ENCODE measurements at places on chromosomes 7 and 10. TPM values are rescaled to one million over a fixed set of nuclear protein-coding genes. Genes with fewer than 3 reads are reported as not detected.

DNA sequence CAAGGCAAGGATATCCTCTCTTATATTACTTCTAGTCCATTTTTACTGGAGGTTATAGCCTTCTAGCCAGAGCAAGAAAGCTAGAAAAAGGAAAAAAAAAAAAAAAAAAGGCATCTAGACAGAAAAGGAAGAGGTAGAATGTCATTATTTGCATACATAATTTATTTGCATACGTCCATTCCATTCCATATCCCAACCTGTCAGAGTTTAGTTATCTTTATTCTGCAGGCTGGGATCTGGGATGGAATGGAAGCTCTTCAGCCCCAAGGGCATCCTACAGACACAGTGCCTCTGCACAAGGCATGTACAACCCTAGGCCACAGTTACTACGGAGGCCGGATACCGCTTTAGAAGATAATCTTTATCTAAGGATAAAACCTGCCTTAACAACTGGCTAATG is 9.6 kb downstream of the CH25H start:
- no peaks in the 10 kb centered on the region for H3K27me3 ChIP-seq
- no peak overlapping the region for H3K27ac ChIP-seq
- no peak overlapping the region for H3K4me3 ChIP-seq
- H3K36me3 ChIP-seq = no peaks in the 10 kb centered on the region
- H3K4me1 ChIP-seq = no peaks in the 10 kb centered on the region

DNA sequence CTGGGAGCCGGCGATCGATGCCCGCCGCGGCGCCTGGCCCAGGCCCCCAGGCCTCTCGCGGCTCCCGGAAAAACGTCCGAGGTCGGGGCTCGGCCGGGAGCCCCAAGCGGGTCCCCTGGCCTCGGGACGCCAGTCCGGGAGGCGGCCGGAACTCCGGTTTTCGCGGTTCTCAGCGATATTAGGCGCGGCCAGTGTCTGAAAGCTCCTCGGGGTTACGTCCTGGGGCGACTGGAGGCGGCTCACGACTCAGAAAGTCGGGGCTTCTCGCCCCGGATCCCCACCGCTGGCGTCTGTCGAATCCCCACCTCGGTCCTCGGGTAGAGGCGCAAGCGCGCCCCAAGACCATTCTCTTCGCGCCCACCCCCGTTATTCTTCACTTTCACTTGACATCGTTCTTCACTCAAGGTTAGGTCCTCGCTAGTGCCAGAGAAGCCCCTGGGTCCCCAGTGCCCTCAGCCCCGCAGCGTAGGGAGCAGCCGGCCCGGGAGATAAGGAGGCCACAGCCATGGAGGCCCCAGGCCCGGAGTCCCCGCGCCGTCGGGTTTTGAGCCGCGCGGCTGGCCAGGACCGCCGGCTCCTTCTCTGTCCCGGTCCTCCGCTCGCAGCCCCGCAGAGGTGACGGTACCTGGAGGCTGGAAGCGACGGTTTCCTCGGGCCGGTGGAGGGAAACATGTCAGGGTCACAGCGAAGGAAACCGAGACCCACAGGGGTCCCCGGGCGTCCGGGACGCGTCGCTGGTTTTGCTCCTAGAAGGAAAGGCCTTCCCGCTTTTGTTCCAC is 35.2 kb upstream of the EBLN1 start:
- peak overlapping the region; percentile 93 for H3K27ac ChIP-seq
- peaks cover 18% of the 10 kb centered on the region for H3K27me3 ChIP-seq
- peak; percentile 63 for DNase-seq
- no peaks in the 10 kb centered on the region for H3K36me3 ChIP-seq
- H3K4me3 ChIP-seq = peak overlapping the region; percentile 80
- H3K4me1 ChIP-seq = no peaks in the 10 kb centered on the region

GRCh38 chr7:144545330-144545729 is 141.8 kb upstream of the NOBOX start:
- no peaks in the 10 kb centered on the region for H3K36me3 ChIP-seq
- no peaks in the 10 kb centered on the region for H3K27me3 ChIP-seq
- H3K4me3 ChIP-seq = no peak overlapping the region
- DNase-seq = no peak
- H3K4me1 ChIP-seq = no peaks in the 10 kb centered on the region

GRCh38 chr7:35356495-35356894 is 102.6 kb upstream of the TBX20 start:
- DNase-seq = no peak
- no peaks in the 10 kb centered on the region for H3K4me1 ChIP-seq
- no peak overlapping the region for H3K4me3 ChIP-seq
- H3K27ac ChIP-seq = no peak overlapping the region
- H3K36me3 ChIP-seq = no peaks in the 10 kb centered on the region

Gene CCDC201
- total RNA-seq = not detected

DNA sequence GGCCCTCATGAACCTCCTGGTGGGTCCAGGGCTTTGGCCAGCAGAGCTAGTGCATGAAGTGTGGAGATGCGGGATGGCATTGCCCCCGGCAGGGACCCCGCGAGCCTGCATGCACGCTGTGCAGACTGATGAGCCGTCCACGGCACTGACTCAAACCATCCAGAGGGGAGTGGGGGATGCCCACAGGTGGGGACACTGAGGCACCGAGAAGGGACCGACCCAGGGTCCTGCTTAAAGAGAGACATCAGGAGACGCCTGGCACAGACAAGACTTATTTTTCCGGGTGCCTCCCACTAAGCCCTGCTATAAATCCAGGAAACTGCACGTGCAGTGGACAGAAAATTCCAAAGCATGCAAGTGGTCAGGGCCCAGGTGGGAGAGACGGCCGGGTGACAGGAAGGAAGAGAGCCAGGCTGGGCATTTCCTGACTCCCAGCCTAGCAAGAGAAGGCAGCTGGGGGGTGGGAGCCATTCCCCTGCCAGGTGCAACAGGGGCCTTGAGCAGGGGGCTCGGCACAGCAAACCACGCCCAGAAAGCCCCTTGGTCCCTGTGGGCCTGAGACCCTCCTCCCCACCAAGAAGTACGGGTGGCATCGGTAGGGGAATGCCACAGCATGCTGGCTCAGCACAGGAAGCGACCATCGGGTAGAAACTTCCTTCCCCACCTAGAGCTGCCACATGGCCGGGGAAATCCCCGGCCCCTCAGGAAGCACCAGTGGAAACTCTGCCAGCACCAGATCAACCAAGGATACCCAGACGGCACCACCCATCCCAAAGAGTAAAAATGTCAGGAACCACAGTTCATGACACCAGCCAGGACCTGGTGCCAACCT is 91.5 kb downstream of the FOXL3 start:
- no peak overlapping the region for H3K27ac ChIP-seq
- H3K4me3 ChIP-seq = no peak overlapping the region
- H3K27me3 ChIP-seq = peaks cover 24% of the 10 kb centered on the region
- DNase-seq = no peak
- H3K4me1 ChIP-seq = peaks cover 32% of the 10 kb centered on the region

Gene SEMA4G
- total RNA-seq = 1.2 TPM

- no peaks in the 10 kb centered on the region for H3K36me3 ChIP-seq
- H3K27me3 ChIP-seq = peaks cover 3% of the 10 kb centered on the region
- no peak overlapping the region for H3K27ac ChIP-seq
- peaks cover 19% of the 10 kb centered on the region for H3K4me1 ChIP-seq
Observed at GRCh38 chr10:78702876-78703275, 365.9 kb upstream of the ZMIZ1 start.

- no peaks in the 10 kb centered on the region for H3K36me3 ChIP-seq
- peaks cover 11% of the 10 kb centered on the region for H3K4me1 ChIP-seq
- H3K27ac ChIP-seq = no peak overlapping the region
- peak; percentile 52 for DNase-seq
Observed at GRCh38 chr10:100653957-100654781, 91.2 kb upstream of the PAX2 start.

- H3K27ac ChIP-seq = no peak overlapping the region
- peaks cover 8% of the 10 kb centered on the region for H3K4me1 ChIP-seq
- no peak overlapping the region for H3K4me3 ChIP-seq
- H3K36me3 ChIP-seq = peaks cover 57% of the 10 kb centered on the region
- peaks cover 2% of the 10 kb centered on the region for H3K27me3 ChIP-seq
Observed at GRCh38 chr10:7193369-7193768, 217.5 kb downstream of the SFMBT2 start.

- no peak overlapping the region for H3K4me3 ChIP-seq
- peaks cover 2% of the 10 kb centered on the region for H3K36me3 ChIP-seq
- peaks cover 37% of the 10 kb centered on the region for H3K4me1 ChIP-seq
- no peaks in the 10 kb centered on the region for H3K27me3 ChIP-seq
- H3K27ac ChIP-seq = peak overlapping the region; percentile 9
- peak; percentile 53 for DNase-seq
Observed at GRCh38 chr10:35448687-35449662, 112.7 kb downstream of the CCNY start.

DNA sequence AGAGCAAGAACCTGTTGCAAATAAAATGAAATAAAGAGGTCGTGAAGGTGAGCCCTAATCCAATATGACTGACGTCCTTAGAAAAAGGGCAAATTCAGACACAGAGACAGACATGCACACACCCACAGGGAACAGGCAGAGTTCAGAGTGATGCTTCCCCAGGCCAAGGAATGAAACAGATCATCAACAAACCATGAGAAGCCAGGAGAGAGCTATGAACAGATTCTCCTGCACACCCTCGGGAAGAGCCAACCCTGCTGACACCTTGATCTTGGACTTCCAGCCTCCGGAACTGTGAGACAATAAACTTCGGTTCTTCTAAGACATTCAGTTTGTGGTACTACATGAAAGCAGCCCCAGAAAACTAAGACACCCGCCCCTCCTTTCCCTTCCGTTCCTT is 290.4 kb upstream of the KLF6 start:
- H3K4me3 ChIP-seq = no peak overlapping the region
- H3K4me1 ChIP-seq = peaks cover 4% of the 10 kb centered on the region
- no peaks in the 10 kb centered on the region for H3K36me3 ChIP-seq
- no peak overlapping the region for H3K27ac ChIP-seq
- H3K27me3 ChIP-seq = no peaks in the 10 kb centered on the region

Gene CEP55
- 7.0 TPM for total RNA-seq

Gene IL6
- total RNA-seq = 0.44 TPM

DNA sequence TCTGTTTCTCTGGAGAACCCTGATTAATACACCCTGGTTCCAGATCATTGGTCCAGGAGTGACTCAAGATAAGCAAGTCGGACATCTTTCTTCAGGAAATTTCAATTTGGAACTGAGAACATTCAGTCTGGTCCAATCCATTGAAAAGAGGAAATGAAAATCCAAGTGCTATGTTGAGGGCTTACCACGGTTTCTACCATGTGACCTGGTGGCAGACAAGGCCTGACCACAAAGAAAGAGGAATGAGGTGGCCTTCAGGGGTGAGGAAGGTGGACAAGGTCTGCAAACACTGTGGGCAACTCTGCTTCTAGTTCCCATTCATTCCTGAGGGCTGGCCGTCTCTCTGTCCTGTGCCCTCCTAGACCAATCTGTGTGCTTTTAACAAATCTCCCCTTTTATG is 149.2 kb upstream of the GHITM start:
- H3K27ac ChIP-seq = no peak overlapping the region
- H3K4me1 ChIP-seq = no peaks in the 10 kb centered on the region

- no peak for DNase-seq
- H3K4me1 ChIP-seq = no peaks in the 10 kb centered on the region
- H3K27me3 ChIP-seq = no peaks in the 10 kb centered on the region
- H3K27ac ChIP-seq = no peak overlapping the region
- no peaks in the 10 kb centered on the region for H3K36me3 ChIP-seq
Observed at GRCh38 chr7:52285689-52286088, 749.7 kb upstream of the POM121L12 start.

DNA sequence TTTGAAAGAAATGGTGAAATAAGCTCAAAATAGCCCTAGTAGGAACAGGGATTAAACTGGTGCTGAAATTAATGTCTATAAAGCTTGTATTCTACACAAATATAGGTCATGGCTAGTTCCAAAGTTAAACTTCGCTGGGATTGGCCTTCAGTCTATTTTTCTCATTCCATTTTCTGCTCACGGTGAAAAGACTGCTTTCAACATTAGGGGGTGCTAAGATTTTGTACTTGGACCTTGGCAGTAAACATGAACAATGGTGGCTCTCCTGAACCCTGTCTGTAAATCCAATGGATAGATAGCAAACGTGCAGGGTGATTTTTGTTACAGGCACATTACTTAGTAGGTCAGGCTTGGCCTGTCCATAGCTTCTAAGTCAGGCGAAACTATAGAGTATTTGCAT is 36.0 kb upstream of the RSU1 start:
- no peak overlapping the region for H3K27ac ChIP-seq
- no peaks in the 10 kb centered on the region for H3K4me1 ChIP-seq
- no peak overlapping the region for H3K4me3 ChIP-seq

Gene TRIM4
- total RNA-seq = 16.5 TPM

- H3K4me1 ChIP-seq = no peaks in the 10 kb centered on the region
- H3K4me3 ChIP-seq = no peak overlapping the region
- no peak overlapping the region for H3K27ac ChIP-seq
- no peaks in the 10 kb centered on the region for H3K36me3 ChIP-seq
Observed at GRCh38 chr7:36748017-36748487, 23.8 kb upstream of the AOAH start.

Gene SUN3
- not detected for total RNA-seq

Gene LLCFC1
- not detected for total RNA-seq

Gene GPR141
- total RNA-seq = 0.66 TPM

Measured in muscle of leg (tissue), 16 donors.